ENCODE measurements at places on chromosomes 11 and 22. TPM values are rescaled to one million over a fixed set of nuclear protein-coding genes. Genes with fewer than 3 reads are reported as not detected.

PRR5 gene
- 31.6 TPM for total RNA-seq

MMP7 gene
- not detected for total RNA-seq

UBASH3B gene
- 24.5 TPM for total RNA-seq

PLXNB2 gene
- 3.9 TPM for total RNA-seq

MPPED2 gene
- 1.7 TPM for total RNA-seq

OR4C15 gene
- total RNA-seq: not detected

GNAZ gene
- 0.38 TPM for total RNA-seq

OR6T1 gene
- not detected for total RNA-seq

NELL1 gene
- total RNA-seq: not detected

FAM180B gene
- 0.55 TPM for total RNA-seq

RFPL2 gene
- total RNA-seq: 0.47 TPM

CSF2RB gene
- 1.5 TPM for total RNA-seq

ELFN2 gene
- 0.05 TPM for total RNA-seq

SMARCB1 gene
- total RNA-seq: 41.7 TPM

E2F8 gene
- total RNA-seq: not detected

GRM5 gene
- total RNA-seq: not detected

TANGO2 gene
- total RNA-seq: 10.5 TPM

ARRB1 gene
- total RNA-seq: 27.8 TPM

POTEH gene
- not detected for total RNA-seq

KCNQ1OT1 gene
- total RNA-seq: 0.22 TPM
